GM13976 (cell line): ENCODE measurements at places on chromosomes 1 and 21.

- DNase-seq: no peak
Observed at GRCh38 chr1:53345996-53346813, 18.3 kb upstream of the LRP8 start.

GRCh38 chr1:71089536-71090270 lies 8.9 kb upstream of the ZRANB2 start:
- DNase-seq: no peak

GRCh38 chr21:32424191-32424535 lies 11.7 kb downstream of the EVA1C start:
- no peak for DNase-seq

DNA sequence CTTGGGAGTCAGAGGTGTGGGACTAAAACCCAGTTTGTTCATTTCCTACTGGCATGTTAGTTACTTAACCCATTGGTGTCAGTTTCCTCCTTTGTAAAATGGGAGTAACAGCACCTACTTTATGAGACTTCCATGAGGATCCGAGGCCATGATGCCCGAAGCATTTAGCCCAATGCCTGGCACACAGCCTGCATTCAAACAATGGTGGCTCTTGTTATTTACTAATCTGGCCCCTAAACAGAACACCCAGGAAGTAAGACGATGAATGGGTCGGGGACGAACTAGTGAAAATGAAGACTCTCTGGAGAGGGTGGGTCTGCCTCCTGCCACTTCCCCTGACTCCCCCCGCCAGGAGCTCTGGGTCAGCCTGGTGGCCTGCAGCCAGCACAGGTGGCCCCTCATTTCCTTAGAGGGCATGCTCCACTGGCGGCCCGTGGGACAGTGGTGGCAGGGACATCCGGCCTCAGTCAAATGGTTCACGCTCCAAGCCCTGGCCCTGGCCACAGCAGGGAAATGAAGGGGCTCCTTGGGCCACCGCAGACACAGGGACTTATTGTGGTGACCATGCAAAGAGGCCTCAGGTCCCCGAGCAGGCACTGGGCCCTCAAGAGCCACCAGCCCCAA lies 9.5 kb upstream of the TAS1R2 start:
- DNase-seq: no peak

- DNase-seq: no peak
Observed at GRCh38 chr1:244165701-244166100, 114.6 kb downstream of the ZBTB18 start.

DNA sequence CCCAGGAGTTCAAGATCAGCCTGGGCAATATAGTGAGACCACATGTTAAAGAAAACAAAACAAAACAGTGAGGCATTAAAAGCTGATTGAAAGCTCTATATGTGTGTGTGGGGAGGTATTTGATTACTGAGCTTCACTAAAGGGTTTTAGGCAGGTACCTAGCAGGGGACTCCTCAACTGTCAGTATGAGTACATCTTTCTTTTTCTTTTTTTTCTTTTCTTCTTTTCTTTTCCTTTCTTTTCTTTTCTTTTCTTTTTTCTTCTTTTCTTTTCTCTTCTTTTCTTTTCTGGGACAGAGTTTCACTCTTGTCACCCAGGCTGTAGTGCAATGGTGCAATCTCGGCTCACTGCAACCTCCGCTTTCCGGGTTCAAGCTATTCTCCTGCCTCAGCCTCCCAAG lies 8.5 kb upstream of the MYCL start:
- no peak for DNase-seq

- DNase-seq: peak; percentile 86
Observed at GRCh38 chr1:155989242-155990004, 11.1 kb upstream of the ARHGEF2 start.

DNA sequence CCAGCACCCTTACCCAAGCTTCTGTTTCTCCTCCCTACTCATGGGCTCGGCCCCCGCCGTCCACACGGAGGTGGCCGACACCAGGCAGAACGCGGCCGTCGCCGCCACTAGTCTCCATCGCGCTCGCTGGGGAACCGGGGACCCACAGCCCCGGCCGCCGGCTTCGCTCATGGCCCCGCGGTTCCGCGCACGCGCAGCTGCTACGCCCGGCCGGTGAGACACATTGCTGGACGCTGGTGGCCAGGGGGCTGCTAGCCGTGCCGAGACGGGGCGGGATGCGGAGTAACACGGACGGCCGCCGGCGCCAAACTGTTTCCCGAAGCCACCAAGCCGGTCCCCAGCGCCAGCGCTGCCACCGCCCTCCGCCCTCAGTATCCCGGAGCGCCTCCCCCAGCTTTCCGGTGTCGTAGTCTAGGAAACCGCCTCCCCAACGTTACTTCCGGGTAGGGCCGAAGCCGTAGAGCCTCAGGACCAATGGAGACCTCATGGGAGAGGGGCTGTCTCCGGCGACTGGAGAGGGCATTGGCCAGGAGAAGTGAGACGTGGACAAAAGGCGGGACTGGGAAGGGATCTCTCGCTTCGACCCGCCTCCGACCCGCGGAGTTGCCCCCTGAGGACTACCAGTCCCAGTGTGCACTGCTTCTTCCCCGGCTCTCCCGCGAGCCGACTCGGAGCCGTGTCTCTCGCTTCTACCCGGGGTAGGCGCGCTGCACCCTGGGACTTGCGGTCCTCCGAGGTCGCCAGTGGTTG lies at the start of gene EDEM3:
Gene EDEM3 (minus strand): TSS at position 383 of the 750 bp plus-strand sequence. CDS start 212 bp downstream, at position 171.
- DNase-seq: peak; percentile 98

DNA sequence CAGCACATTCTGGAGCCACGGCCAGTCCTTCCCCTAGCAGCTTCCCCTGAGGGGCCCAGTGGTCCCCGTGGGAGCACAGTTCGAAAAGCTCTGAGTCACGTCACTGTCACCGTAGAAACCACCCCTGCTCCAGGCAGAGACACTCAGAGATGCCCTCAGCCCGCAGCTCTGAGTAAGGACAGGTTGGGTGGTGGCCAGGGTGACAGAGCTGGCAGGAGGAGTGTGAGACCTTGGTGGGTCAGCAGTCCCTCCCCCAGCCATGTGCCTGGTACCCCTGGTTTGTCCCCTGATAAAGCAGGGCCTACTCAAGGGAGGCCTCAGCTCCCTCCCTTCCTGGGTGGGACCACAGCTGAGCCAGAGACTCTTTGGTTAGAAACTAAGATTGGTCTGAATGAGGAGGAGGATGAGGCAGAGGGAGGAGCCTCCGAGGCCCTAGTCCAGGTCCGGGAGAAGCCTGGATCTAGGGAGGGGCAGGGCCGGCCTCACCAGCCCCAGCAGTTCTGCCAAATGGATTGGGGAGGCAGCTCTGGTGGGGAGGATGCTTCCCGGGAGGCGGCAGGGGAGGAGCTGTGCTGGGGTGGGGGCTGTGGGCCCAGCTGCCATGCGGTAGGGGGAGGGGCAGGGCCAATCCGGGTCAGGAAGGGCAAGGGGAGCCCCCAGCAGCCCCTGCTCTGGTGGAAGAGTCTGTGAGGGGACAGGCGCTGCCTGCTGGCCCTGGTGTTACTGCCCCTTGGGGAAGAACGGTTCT lies 55.2 kb downstream of the SLC9A1 start:
- peak; percentile 82 for DNase-seq

GRCh38 chr1:12038356-12039163 lies 19.3 kb downstream of the MIIP start:
- no peak for DNase-seq

DNA sequence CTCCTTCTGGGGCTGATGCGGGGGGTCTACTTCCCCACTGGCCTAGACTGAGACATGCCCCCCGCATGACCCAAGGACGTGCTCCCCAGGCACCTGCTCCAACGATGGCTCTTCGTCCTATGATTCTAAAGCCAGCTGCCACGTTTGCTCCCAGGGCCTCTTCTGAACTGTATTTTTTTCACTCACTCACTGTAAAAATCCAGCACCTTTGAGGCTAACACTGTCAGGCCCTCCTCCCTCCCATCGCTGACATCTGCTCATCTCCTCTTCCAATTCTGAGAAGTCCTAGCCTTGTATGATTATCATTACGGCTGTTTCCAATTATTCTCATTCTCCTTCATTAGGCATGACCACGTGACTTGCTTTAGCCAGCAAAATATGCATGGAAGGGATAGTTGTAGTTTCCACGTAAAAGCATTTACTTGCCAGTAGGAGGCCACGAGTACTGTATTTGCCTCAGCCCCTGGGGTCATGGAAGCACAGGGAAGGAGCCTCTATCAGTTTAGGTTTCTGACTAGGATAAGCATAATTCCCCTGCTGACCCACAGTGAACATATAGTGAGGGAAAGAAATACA lies 19.1 kb upstream of the EDN2 start:
- DNase-seq: no peak

- no peak for DNase-seq
Observed at GRCh38 chr21:44348861-44349260, 4.6 kb upstream of the TRPM2 start.

- DNase-seq: no peak
Observed at GRCh38 chr1:173049322-173049633, 1.5 kb downstream of the TNFSF18 start.
